ENCODE measurements at places on chromosomes 3 and 15. TPM values are rescaled to one million over a fixed set of nuclear protein-coding genes. Genes with fewer than 3 reads are reported as not detected.

The IL5RA gene
- total RNA-seq: not detected

The MINDY2 gene
- 10.4 TPM for total RNA-seq

The ZFYVE19 gene
- total RNA-seq: 61.0 TPM

The BSN gene
- 0.85 TPM for total RNA-seq

The GUCA1C gene
- not detected for total RNA-seq

The SKOR1 gene
- not detected for total RNA-seq

The C3orf85 gene
- not detected for total RNA-seq

The PRTG gene
- total RNA-seq: 0.21 TPM

The GALNT15 gene
- total RNA-seq: 222 TPM

The NUSAP1 gene
- total RNA-seq: not detected

The CACNA2D3 gene
- not detected for total RNA-seq

The GP5 gene
- total RNA-seq: 0.11 TPM

The GOLGA8S gene
- not detected for total RNA-seq

The CAMKV gene
- total RNA-seq: not detected
